NCI-H187 treated with DMSO at 0.1 percent for 48 hours (cell line): ENCODE measurements at places on chromosomes 3 and 15.

DNA sequence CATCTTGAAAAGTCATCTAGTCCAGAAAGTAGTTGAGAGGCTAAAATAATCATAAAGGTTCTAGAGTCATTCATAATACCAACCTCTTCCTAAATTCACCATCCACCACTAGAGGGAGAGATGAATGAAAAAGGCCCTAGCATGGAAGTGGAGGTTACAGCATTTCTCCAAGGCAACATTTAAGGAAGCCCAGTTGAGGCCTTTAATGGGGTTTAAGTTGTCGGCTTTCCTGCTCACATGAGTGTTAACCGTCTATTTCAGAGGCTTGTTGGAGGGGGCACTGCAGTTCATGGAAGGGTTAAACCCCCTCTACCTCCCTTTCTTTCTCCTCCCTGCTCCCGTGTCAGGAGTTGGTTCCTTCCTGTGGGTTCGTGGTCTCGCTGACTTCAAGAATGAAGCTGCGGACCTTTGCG is 3.8 kb upstream of the SLCO3A1 start:
- DNase-seq = no peak

DNA sequence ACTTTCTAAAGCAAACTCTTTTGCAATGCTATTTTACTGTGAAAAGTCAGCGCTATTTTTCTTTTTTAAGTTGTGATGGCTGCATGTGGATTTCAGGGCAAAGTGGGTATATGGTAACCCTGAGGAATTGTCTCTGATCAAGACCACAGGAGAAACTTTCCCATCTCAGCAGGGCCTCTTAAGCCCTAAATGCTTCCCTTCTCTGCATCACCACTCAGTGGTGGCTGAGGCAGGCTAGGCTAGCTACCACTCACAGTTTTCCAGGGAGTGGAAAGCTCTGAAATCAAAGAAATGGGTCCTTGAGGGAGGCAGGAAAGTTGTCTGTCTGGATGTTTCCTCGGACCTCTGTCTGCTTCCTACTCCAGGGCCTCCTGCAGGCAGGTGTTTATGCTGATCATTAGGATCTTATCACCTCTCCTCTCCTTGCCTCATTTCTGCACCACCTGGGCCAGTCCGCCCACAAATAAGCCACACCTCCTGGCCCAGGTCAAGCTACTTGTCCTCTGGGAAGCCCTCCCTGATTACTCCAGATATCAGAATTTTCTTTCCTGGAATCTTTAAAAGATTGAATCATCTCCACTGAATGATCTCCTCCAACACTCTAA is 37.0 kb downstream of the CEMIP start:
- no peak for DNase-seq

DNA sequence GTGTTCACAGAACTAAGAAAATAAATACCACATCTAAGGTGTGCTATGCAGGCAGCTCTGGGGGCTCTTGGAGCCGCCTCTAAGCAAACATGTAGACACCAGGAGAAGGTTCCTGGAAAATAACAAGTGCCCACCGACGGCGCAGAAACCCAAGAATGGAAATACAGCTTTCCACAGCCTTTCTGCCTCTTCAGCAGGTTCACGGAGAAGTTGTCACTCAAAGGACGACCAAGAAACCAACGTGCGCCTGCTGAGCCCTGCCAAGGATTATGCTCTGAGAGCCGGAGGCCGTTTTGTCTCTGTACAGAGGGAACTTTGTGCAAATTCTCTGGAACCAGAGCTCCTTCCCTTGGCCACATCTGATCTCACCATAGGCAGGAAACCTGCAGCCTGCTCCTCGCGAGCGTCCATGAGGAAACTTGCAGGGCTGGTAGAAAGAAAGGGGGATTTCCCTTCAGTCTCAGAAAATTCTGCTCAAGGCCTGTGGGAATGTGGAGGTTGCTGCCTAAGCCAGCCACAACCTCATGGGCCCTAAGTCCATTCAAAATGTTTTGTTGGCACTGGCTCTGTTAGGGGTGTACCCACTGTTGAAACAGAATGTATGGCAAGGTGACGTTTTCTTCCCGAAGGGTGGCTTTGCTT is 40.6 kb upstream of the ETV5 start:
- no peak for DNase-seq

DNA sequence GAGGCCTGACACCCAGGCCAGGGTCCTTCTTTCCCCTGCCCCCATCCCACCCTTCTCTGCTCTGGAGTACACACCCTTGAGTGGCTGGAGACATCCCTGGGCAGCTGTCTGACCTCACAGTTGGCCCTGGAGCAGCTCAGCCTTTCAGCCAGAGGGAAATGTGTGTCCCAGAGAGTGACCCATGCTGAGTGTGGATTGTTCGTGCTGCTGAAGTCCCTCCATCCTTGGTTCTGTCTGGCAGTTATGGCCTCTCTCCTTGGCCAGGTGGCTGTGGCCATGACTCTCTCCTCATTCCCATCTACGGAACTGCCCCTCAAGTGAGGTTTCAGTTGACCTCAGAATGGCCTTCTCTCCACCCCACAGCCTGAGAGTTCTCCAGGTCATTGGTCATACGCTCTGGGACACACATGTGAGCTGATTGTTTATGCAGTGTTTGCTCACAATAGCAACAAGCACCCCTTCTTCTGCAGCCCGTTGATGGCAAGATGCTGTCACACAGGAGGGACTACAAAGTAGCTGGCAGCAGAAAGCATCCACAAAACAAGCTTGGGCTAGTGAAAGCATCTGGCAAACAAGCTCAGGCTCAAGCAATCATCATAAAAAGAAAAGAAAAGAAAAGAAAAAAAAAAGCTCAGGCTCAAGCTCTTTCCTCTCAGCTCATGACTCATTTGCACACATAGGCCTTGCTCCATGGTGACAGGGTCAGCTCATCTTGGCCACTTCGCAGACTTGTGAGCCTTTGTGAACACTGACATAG is 55.3 kb upstream of the ITGA11 start:
- DNase-seq = no peak

- no peak for DNase-seq
Observed at GRCh38 chr15:71237456-71238188, 122.4 kb downstream of the THSD4 start.

DNA sequence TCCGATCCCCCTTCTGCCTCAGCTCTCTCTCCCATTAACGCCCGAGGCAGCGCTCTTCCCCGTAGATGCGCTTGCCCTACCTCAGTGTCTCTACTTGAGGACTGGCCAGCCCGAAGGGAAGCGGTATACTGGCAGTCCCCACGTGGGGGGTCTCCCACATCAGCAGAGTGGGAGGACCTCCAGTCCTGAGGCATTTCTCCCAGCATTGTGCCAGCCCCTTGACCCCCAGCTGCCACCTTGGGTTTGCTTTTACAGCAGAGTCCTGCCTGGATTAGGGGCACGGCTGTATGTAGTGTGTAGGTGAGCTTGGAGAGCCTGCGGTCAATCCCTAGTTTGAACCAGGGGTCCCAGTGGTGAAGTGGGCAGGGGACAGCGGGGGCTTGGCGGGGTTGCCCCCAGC is 767 bp downstream of the SEMA3F start:
- DNase-seq = no peak

DNA sequence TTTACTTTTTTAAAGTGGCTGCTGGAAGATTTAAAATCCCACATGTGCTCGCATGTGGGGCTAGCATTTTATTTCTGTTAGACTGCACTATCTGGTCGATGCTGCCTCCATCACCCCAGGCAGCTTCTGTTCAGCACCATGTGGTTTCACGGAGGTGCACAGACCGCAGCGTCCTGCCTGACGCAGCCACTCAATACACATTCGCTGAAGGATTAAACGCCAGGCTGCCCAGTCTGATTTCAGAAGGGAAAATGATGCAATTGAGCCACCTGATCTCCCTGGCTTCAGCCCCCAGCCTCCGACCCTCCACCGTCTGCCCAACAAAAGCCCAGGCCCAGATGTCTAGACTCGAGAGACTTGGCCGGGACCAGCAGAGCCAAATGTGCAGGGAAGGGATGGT is 84.5 kb downstream of the MEGF11 start:
- DNase-seq = no peak

GRCh38 chr15:66006986-66007385 is 137.7 kb downstream of the RAB11A start:
- no peak for DNase-seq

DNA sequence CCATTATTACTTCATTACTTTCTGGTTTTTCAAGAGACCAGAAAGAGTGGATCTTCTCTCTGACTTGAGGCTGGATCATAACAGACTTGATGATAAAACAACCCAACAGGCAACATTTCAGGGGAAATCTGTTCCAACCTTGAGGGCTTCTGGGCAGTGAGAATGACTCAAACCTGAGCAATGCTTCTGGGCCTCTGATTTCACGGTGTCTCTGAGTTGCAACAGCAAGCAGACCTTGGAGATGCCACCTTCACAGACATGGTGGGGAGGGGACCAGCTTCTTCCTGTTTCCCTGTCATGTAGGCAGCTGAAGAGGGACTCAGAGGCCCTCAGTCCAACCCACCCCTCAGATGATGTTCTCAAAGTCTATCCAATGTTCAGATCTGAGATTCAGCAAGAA is 104.0 kb downstream of the ABHD5 start:
- DNase-seq = no peak

DNA sequence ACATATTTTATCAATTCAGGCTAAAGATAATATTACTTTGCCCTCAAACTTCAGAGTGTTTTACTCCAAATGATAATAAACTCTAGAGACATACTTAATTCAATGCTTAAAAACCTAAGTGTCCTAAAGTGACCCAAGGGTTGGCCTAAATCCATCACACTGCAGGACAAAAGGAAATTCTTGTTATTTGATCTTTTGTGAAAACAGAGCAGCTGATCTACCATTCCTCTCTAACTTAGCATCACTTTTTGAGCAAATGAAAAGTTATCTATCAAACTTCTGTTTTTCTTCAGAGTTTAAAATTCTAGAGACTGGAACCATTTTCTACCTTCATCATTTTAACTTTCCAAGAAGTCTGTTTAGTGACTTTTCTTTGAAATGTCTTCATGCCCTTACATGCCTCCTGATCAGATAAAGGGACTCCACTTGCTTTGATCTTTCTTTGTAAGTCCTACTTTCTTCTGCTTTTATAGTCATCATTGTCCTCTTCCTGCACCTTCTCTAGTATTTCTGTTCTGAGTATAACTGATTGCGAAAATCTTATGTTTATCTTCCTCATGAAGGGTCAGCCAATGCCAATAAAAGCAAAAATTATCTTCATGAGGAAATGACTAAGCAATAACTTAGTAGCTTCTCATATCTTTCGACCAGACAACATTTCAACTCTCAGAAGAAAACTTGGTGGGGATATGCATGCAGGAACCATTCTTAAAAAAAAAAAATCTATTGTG is 378.7 kb upstream of the TGFBR2 start:
- DNase-seq = no peak
